ENCODE measurements at places on chromosomes 2 and 18.

DNA sequence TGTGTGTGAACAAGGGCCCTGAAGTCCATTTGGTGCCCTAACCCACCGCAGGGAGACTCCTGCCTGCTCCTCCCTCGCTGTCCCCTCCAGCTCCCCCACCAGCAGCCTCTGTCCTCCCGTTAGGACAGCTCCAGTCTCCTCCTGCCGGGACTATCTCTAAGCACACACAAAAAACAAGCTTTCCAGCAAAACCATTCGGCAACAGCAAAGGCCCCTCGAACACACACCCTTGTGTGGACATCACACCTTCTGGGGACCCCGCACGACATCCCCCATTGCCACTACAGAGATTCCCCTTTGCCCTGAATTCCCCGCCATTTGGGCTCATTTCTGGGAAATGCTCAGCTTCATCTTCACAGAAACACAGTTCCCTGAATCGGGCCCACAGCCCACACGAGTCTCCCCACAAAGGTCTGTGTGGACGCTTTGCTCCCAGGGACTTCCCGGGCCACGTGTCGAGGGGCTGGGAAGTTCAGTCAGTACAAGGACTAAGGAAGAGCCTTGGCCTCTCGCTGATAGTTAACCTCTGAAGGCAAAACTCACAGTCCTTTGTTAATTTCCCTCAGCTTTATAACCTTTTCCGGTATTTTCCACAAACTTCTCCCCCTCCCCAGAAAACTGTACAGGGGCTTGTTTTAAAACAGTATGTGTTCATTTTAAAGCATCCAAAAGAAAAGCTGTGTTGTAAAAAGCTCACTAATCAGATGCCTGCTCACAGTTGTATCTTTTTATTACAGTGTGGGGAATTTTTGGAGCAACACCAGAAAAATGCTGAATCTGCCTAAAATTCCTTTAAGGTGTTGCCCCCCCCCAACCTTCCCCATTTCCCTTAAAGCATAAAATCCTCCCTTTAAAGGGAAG lies 25.9 kb downstream of the SMAD7 start:
- no peak for DNase-seq

- no peak for DNase-seq
These were observed 131.7 kb downstream of the NRP2 start for GRCh38 chr2:205814039-205814364.

DNA sequence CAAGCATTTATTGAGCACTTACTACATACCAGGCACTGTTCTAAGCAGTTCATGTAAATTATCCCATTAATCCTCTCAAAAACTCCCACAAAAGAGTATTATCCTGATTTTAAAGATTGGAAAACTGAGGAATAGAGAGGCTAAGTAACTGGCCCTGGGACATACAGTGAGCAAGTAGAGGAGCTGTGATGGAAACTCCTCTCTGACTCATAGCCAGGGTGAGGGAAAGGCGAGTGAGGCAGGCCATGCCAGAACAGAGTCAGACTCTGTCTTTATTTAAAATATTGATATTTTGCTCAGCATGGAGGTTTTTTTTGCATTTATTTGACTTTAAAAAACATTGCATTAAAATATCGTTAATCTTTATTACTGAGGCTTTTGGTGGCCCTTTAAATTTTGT lies 208.0 kb downstream of the LOXHD1 start:
- no peak for DNase-seq

GRCh38 chr2:74481961-74482800 lies 617 bp downstream of the CCDC142 start:
- DNase-seq = peak; percentile 73

DNA sequence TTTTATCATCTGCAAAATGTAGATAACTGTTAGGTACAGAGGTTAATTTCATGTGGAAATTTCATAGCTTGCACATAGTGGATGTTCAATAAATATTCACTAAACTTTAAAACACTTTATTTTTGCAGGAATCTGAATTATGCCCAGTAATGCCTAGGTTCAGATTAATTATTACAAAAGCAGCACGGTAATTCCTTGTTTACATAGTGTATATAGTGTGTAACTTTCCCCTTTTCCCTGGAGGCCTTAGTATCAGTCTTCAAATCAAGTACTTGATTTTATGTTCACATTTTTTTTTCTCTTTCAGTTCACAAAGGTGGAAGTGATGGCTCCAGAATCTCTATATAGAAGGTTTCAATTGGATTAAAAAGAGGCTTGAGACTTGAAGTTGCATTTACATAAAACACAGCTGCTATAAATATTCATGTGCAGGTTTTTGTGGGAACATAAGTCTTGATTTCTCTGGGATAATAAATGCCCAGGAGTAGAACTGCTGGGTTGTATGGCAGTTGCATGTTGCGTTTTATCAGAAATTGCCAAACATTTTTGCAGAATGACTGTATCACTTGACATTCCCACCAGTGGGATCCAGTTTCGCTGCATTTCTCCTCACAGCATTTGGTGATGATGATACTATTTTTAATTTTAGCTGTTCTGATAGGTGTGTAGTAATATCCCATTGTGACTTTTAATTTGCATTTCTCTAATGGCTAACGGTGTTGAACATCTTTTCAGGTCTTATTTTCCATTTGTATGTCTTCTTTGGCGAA lies 27.6 kb upstream of the LGALSL start:
- DNase-seq = no peak

DNA sequence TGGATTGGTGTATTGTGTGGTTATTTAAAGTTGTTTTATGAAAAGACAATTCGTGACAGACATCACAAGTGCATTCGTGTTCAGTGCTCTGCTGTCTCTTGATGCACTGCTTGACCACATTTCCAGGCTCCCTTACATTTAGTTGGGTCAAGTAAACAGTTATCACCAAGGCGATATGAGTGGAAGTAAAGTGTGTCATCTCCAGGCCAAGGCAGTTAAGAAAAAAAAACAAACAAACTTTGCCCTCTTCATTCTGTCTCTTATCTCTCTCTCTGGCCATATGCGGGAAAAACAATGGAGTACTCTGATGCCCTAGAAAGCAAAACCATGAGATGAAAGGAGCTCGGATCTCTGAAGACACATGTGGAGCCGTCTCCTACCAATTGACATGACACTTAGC lies 131.1 kb downstream of the DSEL start:
- DNase-seq = no peak

DNA sequence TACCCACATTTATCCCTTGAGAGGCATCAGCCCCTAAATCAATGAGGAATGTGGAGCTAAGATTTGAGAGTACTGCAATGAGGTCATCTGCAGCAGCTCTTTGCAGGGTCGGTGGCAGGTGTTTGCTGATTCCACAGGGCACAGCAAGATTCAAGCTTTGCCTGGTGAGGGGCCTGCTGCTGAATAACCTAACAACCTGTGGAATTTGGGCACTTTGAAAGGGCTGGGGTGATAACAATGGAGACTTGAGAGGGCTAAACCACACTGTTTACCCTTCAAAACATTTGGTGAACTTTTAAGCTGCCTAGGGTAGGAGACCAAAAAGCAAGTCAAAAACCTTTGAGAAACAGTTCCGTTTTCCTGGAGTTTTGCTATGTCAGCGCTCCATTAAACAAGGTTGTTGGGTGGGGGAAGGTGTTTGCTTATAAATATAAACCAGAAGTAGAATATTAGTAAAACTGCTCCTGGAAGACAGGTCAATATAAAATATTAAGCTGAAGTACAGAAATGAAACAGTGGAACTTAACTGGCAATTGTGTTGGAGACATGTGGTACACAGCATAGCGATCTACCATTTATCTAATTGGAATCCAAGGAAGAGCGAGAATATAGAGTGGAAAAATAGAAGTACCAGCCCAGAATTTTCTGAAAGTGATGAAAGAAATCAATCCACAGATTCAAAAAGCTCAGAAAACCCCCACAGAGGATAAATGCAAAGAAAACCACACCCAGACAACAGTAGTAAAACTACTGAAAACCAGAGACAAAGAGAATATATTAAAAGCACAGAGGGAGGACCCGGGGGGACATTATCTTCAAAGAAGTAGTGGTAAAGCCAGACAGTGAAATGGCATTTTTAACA lies 15.7 kb downstream of the COPS8 start:
- DNase-seq = no peak

DNA sequence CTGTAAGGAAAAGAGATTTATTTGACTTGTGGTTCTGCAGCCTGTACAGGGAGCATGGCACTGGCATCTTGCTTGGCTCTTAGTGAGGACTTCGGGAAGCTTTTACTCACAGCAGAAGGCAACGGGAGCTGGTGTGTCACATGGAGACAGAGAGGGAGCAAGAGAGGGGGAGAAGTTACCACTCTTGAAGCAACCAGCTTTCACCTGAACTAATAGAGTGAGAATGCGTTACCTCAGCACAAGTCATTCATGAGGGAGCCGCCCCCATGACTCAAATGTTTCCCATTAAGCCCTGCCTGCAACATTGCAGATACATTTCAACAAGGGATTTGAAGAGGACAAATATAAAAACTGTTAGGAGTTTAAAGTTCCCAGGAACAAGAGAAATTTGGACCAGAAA lies 190.0 kb downstream of the CYRIA start:
- DNase-seq = no peak

DNA sequence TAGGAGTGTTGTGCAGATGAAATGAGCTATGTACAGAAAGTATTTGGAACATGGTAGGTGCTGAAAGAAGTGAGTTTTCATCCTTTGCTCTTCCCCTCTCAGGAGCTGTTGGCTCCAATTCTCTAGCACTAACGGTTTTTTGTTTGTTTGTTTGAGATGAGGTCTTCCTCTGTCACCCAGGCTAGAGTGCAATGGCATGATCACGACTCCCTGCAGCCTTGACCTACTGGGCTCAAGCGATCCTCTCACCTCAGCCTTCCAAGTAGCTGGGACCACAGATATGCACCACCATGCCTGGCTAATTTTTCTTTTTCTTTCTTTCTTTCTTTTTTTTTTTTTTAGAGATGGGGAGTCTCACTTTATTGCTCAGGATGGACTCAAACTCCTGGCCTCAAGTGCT lies 12.8 kb downstream of the ABCG5 start:
- DNase-seq = no peak

- no peak for DNase-seq
These were observed 36.0 kb downstream of the SLC66A2 start for GRCh38 chr18:79915161-79916127.

DNA sequence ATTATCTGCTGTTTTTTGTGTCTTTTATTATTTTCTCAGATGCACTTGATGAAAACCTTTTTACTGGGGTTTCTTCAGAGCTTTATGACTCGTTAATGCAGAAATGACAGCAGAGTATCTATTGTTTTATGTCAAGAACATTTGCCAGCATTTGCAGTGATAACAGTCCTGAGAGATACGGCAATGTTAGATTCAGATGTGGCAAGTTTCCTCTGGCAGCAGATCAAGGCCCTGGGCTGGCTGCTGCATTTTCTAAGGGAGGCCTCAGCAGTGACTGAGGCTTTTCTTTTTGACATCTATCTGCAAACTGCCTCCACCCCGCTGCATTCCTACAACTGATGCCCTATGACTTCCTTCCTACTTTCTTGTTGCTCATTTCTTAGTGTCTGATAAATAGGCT lies 40.2 kb downstream of the EFEMP1 start:
- DNase-seq = no peak

GRCh38 chr2:151691631-151692030 lies 42.6 kb downstream of the NEB start:
- DNase-seq = no peak

GRCh38 chr2:70123051-70123828 lies 36.0 kb downstream of the PCBP1 start:
- peak; percentile 69 for DNase-seq

DNA sequence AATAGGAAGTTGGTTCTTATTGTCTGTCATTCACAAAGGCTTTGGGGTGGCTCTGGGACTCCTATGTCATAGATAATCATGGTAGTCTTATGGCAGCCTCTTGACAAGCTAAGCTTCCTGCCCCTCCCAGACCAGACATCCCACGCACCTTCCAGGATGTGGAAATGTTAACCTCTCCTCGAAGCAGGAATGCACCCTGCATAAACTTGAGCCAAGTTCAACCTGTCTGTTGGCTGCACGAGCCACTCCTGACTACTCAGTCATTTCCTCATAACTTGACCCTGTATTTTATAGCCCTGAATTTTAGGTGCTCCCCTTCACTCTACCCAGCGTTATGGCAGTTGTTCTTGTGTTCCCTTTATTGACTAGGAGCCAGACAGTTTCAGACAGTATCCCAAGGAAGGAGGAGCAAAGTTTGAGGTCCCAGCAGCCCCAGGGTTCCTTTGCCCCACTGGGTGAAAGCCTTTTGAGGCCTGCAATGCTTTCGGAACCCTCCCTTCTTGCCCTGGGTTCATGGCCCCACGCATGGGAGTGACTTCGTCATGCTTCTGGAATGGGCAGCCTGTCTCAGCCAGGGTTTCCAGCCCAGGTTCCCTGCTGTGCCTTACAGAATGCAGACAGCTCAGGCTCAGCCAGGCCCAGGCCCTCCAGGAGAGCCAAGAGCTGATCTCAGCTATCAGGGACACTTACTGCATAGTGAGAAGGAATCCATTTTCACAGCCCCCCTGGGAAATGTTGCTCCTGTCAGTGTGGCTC lies 15.6 kb upstream of the INO80C start:
- DNase-seq = no peak

DNA sequence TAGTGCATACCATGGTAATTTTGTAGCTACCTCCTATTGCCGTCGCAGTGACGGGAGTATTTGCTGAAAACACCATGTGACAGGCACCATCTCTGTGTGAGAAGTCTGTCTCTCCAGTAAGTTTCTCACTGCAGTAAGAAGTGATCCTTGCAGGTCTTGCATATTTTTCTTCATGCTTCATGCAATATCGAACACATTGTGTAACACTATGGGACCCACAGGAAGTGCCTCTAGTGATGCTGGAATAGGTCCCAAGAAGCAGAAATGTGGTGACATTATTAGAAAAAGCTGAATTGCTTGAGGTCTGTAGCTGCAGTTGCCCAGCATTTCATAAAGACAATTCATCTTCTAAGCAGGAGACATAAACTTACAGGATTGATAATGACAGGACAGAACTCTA lies 167.6 kb downstream of the DCDC2C start:
- DNase-seq = no peak

GRCh38 chr18:55275039-55275901 lies 312.7 kb downstream of the TCF4 start:
- DNase-seq = peak; percentile 55

DNA sequence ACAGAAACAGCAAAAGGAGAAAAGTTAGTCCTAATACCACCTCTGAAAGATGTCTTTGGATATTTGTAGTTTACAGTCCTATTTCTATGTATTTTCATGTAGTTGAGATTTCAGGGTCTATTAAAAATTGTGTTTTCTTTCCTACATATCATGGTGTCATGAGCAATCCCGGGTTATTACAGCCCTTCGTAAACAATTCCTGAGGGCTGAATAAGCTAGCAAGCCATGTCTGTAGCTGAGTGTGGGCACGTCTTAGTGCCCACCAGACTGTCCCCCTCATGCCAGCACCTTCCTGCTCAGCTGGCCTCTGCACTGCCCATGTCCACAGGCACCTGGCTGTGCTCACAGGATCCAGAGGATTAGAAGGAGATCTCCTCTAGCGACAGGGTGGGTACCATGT lies 60.6 kb downstream of the CTIF start:
- no peak for DNase-seq

DNA sequence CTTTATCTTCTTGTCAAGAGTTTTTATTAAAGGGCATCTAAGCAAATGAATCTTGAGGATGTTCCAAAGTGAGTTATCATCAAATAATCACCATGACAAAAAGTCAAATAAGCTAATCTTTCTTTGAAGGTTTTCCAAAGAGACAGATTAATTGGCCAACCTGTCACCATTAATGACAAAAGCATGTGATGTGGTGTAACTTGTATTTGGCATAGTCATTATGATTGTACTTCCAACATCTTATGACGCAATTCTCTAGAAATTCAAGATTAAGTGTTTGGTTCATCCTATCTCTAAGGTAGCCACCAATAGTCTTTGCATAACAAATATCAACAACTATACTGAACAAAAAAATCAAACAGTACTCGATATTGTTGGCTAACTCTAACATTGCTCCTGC lies 28.6 kb downstream of the RBMS1 start:
- DNase-seq = peak; percentile 29

- peak; percentile 69 for DNase-seq
These were observed 3.2 kb downstream of the NBAS start for GRCh38 chr2:15557887-15558311.
